Activated CD4-positive, alpha-beta T cell treated with anti-CD3 and anti-CD28 coated beads, Interleukin-2, amount 50 U/mL, for 4 hours (primary cell): ENCODE measurements at places on chromosomes 7 and 10.

- no peak for DNase-seq
Observed at GRCh38 chr10:36344240-36345174, 702.4 kb upstream of the FZD8 start.

- no peak for DNase-seq
Observed at GRCh38 chr10:43380610-43381222, 9.3 kb downstream of the FXYD4 start.

- DNase-seq = no peak
Observed at GRCh38 chr7:142308326-142308725, 50.5 kb upstream of the PRSS58 start.

DNA sequence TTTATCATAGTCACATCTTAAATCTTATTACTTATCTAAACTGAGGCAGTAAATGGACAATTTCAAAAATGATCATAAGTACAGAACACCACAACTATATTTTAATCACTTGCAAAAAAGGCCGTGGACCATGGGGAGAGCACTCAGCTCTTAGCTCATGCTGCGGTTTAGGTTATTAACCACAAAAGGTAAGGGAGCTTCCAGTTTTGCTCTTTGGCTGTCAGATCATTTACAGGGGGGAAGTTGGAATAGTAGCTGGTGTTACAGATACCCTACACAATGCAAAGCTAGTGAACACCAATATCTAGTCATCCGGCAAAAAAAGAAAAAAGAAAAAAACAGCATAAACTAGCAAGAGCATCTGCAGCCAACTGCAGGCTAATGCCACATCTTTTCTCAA is 147.0 kb downstream of the BBS9 start:
- DNase-seq = no peak

GRCh38 chr7:106643216-106644000 is 17.6 kb downstream of the CCDC71L start:
- no peak for DNase-seq

GRCh38 chr10:2885288-2886278 is 181.8 kb upstream of the PFKP start:
- no peak for DNase-seq

GRCh38 chr10:95729323-95730055 is 26.5 kb upstream of the ENTPD1 start:
- no peak for DNase-seq

GRCh38 chr7:16810112-16810511 is 5.3 kb upstream of the AGR2 start:
- no peak for DNase-seq

DNA sequence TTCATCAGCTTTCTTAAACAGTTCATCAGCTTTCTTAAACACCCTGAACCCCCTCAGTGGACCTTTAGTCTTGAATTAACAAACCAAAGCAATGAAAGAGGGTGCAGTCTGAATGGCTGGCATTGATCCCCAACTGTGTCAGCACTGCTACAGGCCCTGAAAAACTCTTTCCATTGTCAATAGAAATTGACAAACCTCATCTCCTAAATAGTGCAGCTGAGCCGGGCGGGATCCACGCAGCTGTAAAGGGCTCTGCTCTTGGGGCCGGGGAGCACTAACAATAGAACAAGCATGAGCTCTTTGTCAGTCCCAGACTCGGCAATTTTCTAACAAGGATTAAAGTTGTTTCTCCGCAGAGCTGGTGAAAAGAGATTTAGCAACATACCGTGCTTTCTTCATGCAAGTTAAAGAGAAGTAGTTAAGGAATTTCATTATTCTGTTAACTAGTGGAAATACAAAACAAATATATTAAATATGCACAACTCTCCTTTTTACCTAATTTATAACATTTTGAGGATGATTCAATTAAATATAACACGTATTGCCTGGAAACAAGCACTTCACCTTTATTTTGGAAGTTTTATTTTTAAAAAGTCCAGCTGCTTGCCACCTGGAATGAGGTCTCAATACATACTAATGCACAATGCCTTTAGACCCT is 24.7 kb upstream of the FEZF1 start:
- no peak for DNase-seq

GRCh38 chr10:22252224-22252800 is 34.5 kb upstream of the EBLN1 start:
- peak; percentile 50 for DNase-seq

- no peak for DNase-seq
Observed at GRCh38 chr7:28573651-28574301, 161.5 kb downstream of the CREB5 start.

DNA sequence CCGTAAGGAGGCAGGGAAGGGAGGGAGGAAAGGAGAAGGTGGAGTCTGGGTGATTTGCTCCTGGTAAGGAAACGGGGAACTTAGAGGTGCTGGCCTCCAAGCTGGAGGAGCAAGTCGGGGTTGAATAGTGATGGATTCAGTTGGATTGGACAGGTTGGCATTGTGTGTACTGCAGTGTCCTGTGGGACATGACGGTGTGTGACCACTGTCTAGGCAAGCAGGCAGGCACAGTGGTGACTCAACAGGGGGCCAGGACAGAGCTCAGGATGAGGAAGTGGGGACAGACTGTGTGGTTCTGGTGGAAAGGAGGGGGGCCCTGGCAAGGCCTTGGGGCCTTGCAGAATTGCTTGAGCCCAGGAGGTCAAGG is 48.8 kb downstream of the COL26A1 start:
- DNase-seq = no peak

GRCh38 chr10:83605783-83606630 is 533.3 kb upstream of the GHITM start:
- DNase-seq = no peak

DNA sequence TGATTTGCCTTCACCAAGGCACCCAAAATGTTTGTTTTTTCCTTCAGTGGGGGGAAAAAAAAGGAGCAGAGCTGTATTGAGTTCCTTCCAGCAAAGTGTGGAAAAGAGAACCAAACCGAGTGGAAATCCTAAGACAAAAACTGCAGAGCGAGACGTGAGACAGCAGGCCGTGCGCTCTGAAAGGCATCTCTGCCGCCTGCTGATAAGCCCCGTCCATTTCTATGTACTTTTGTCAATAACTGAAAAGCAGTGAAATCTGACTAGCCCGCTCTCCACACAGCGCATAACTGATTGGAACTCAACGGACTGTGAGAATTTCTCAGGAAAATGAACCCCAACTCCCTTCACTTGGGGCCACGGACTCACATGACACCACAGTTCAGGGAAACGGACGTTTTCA is 83.2 kb downstream of the COBL start:
- no peak for DNase-seq

GRCh38 chr7:30069096-30069867 is 41.1 kb downstream of the PLEKHA8 start:
- DNase-seq = no peak

DNA sequence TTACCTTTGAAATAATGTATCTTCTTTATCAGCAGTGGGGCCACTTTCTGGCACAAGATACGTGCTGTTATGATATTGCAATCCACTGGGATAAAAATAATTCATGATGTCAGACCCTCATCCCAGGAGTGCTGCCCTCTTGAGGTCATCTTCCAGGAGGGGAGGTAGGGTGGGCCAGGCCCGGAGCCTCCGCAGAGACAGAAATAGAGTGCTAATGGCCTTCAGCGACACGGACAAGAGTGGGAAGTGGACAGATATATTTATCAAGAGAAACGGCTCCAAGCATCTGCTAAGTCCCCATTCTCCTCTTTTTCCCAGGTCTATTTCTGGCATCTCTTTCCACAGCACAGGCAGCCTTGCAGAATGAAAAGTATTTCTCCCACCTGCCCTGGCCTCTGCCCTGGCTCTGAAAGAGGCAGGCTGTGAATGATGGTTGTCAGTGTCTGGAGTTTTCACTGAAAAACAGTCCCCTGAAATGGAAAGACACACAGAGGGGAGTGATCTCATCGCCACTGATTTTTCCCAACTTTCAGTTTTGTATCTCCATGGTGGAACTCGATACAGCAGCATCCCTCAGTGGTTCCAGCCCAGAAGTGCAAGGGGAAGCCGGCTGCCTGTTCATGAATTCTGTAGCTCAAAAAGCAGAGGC is 251.7 kb upstream of the MYO3A start:
- DNase-seq = no peak

DNA sequence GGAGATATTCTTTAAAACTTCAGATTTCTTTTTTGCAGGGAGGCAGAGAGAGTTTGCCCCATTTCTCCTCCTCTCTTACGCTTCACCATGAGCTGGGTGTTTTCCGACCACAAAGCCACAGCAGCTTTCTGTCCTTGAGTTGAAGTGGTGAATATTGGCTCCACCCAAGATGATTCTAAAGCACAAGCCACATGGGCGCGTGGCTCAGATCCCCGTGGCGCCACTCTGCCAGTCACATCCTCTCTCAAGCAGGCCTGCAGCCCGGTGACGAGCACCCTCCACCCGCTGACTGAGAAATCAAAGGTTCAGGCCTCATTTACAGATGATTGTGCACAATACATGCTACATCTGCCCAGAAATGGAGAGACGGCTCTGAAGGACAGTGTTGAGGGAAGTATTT is 27.6 kb upstream of the RNF32 start:
- peak; percentile 62 for DNase-seq

GRCh38 chr10:112875476-112876267 is 74.4 kb upstream of the TCF7L2 start:
- DNase-seq = no peak

DNA sequence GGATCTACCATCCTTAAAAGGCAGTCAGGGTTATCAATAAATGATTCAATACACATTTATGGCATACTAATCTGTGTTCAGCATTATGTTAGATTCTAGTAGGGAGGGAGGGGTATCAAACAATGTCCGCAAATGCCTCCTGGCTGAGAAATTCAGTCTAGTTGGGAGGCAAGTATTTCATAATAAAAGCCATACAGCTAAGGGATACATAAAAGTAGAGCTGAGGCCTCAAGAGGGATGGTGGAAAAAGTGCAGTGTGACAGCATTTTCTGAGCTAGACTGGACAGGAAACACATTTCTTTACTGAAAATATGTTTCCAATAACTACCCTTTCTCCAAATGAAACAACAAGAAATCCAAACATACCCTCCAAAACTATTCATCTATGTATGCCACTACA is 152.8 kb upstream of the LRRN3 start:
- no peak for DNase-seq

- no peak for DNase-seq
Observed at GRCh38 chr10:125057158-125058001, 103.0 kb downstream of the CTBP2 start.

DNA sequence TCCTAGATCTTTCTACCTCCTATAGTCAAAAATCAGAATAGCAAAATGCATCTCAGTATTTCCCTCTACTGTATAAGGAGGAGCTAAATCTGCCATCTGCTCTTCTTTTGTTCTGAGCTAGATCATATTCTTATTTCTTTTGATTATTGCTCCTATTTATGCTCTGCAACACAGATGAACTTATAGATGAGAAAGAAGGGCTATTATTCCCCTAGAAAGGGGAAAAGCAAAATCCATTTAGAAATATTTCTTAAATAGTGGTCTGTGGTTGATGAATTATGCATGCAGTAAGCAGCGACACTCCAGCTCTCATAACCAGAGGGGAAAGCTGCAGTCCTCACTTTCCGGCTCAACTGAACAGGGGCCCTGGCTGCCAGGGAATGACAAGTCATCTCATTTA is 207.3 kb upstream of the SORCS1 start:
- DNase-seq = no peak

GRCh38 chr7:13904007-13904406 is 85.5 kb downstream of the ETV1 start:
- no peak for DNase-seq

DNA sequence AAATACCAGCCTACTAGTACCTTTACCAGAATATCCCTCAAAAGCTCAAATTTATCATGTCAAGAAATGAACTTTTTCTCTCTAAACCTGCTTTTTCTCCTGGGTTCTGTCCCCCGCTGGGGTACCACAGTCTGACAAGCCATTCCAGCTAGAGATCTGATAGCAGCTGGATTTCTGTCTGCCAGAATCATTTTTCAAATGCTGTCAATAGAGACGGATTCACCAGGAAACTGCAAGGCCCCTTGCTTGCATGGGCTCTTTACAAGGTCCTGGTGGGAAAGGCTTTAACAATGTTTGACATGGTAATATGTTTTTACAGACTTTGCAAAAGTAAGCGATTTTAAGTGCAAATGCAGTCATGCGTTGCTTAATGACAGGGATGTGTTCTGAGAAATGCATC is 4.9 kb upstream of the ANXA11 start:
- DNase-seq = no peak

DNA sequence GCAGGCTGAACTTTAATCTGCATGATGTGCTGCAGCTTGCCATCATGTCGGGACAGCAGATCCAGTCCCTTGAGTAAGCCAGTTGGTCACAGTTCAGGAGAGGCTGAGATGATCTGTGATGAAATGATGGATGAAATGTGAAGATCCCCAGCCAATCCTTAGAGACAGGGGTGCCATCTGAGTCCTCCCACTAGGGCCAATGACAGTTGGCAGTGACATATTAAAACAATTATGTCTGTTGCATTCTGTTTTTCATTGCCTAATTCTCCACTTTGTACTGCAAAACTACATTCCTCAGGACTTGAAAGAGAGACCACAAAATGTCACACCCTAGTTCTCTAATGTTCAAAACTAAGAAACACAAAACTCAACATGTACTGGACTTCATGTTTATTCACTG is 66.3 kb upstream of the CAV2 start:
- DNase-seq = no peak

- DNase-seq = no peak
Observed at GRCh38 chr10:95920798-95921426, 13.1 kb downstream of the CC2D2B start.

DNA sequence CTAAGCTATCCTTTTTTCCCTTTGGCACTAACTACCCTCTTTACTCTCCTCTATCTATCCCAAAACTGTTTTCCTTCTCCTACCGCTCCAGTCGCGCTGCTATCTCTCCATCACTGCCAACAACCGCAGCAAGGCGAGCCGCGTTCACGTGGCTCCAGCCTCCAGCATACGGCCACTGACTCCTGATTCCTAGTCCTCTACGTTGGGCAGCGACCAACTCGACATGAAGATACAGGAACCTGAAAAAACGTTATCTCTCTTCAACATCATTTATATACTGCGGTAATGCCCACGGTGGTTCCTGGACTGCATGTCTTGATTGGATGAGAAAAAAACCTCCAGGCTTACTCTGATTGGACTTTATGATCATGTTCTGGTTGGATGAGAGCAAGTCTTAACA is 129.5 kb downstream of the ZNF716 start:
- DNase-seq = no peak

DNA sequence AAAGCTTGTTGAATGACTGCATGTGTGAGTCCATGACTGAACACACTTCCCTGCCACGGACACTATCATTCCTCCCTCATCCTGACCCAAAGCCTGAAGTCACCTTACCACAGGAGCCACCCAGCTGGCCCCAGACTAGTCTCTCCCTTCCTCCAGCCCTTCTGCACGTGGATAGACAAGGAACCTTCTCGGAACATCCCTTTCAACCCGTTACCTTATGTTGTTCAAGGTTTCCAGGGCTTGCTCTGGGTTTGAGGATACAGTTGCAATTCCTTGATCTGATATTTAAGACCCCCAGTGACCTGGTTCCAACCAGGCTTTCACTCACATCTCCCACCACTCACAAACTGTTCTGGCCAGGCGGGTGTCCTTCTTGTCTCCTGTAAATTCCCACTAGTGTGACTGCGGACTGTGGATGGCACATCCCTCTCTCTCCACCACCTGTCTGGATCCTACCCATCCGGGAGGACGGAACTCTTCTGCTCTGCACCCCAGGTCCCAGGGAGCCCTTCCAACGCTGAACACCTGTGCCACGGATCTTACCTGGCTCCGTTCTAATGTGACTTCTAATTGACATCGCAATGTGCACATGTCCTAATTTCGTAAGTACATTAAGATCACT is 62.5 kb downstream of the HIPK2 start:
- DNase-seq = no peak
